IPS DF 6.9 (cell line): ENCODE measurements at places on chromosomes 3 and 15.

DNA sequence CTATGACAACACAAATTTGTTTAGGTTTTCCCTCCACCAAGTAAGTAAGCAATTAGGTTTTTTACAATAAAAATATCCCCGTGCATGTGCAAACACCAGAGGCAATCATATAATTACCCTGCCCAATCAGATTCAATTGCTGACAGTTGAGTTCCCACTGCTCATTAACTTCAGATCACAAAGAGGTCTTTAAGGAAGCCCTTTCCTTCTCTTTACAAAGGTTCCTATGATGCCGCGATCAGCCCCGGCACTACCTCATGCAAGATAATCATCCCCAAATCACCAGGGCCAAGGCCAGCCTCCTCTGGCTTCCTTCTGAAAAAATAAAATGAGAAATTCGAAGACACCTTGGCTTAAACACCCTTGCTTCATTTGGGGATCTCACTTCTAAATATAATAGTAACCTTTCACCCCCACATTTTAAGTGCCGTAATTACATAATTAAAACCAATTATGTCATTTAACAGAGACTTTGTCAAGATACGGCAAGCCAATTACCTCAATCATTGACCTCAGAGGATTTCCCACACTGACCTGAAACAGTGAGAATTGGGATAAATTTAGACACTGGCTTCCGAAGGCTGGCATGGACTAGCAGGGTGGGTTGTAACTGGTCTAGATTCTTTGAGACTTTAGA lies 121.3 kb upstream of the WNT5A start:
- H3K27me3 ChIP-seq = no peaks in the 10 kb centered on the region
- no peaks in the 10 kb centered on the region; the same call in 1 of the 2 replicates for H3K4me1 ChIP-seq
- no peaks in the 10 kb centered on the region for H3K36me3 ChIP-seq
- no peak for DNase-seq
- no peak overlapping the region for H3K4me3 ChIP-seq
- no peak overlapping the region for H3K27ac ChIP-seq

GRCh38 chr3:24521420-24522145 lies 26.9 kb upstream of the THRB start:
- H3K36me3 ChIP-seq = no peaks in the 10 kb centered on the region
- no peak for DNase-seq
- no peak overlapping the region for H3K27ac ChIP-seq
- peaks cover 7% of the 10 kb centered on the region; the same call in 1 of the 2 replicates for H3K4me1 ChIP-seq
- H3K27me3 ChIP-seq = peaks cover 31% of the 10 kb centered on the region
- H3K4me3 ChIP-seq = peak overlapping the region; percentile 47

DNA sequence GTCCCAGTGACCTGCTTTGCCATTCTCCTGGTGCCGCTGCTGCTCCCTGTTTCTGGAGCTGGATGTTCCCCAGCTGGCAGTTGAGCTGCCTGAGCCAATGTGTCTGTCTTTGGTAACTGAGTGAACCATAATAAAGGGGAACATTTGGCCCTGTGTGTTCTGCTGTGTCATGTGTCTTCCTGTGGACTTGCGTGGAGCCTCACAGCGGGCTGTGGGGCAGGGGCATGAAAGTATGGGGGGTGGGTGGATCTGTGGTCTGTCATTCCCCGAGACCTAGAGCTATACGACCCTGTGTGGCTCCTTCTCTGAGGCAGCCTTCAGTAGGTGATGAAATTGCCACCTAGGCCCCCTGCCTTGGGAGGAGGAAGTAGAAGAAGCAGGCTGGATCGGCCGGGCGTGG lies 2.0 kb upstream of the PPCDC start:
- H3K4me1 ChIP-seq = no peaks in the 10 kb centered on the region
- H3K4me3 ChIP-seq = no peak overlapping the region
- no peak for DNase-seq
- H3K27ac ChIP-seq = no peak overlapping the region
- H3K27me3 ChIP-seq = no peaks in the 10 kb centered on the region
- peaks cover 4% of the 10 kb centered on the region; the same call in 1 of the 2 replicates for H3K36me3 ChIP-seq

GRCh38 chr15:82871832-82872484 lies 62.5 kb downstream of the WHAMM start:
- no peak overlapping the region for H3K27ac ChIP-seq
- no peaks in the 10 kb centered on the region for H3K4me1 ChIP-seq
- H3K27me3 ChIP-seq = no peaks in the 10 kb centered on the region
- no peak for DNase-seq
- no peak overlapping the region for H3K4me3 ChIP-seq

DNA sequence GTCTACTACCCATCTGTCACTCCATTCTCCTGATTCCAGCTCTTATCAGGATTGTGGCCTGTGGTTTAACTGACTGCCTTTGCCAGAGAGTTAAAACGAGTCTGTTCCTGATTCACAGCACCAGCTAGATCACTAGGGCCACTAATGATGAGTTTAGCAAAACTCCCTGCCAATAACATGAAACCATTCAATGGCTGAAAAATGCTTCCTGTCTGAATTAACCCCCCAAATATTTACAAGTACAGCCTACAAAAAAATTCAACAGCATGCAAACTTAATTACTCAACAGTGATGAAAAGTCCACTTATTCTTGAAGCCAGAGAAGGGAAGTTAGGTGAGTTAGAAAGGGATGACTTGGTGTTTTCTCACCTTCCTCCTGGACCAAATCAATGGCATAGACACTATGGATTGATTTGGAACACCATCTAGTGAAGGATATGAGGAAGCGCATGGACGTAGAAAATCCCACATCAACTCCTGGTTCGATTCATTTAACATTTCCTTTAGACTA lies 141.4 kb downstream of the TGFBR2 start:
- H3K36me3 ChIP-seq = no peaks in the 10 kb centered on the region
- no peak overlapping the region for H3K4me3 ChIP-seq
- H3K27me3 ChIP-seq = no peaks in the 10 kb centered on the region
- DNase-seq = no peak

DNA sequence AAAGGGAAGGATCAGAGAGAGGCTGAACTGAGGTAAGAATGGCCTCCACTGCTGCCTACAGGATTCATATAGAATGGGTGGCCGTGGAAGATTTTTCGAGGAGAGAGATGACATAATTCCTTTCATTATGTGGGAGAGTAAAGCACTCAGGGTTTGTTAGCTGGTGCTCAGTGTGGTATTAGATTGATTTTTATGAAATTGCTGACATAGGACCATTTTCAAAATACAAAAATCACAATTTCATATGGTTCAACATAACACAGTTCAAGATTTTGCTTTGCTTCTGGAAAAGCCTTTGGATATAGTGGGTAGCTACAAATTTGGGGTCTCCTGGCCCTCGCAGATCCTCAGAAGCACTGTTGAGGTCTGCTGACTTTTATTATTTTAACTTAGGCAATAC lies 95.4 kb downstream of the KCNAB1 start:
- DNase-seq = no peak
- H3K4me3 ChIP-seq = no peak overlapping the region
- no peaks in the 10 kb centered on the region for H3K27me3 ChIP-seq

DNA sequence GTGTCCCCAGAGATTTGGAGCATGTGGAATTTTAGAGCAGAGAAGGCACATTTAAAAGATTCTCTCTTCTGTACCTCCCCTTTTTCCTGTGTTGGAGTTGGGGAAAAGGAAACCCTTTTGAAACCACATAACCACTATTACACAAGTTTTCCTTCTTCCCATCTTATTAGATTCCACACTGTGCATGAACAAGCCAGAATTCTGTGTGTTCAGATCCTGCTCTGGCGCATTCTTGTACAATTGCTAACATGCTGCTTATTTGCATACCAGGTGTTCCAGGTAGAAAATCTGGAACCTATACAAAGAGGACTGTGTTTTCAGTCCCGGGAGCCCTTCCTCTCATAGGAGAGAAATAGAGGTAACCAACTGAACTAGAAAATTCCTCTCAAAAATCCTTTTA lies 2.6 kb upstream of the CIB2 start:
- peaks cover 7% of the 10 kb centered on the region for H3K4me1 ChIP-seq
- H3K27me3 ChIP-seq = no peaks in the 10 kb centered on the region
- DNase-seq = no peak

DNA sequence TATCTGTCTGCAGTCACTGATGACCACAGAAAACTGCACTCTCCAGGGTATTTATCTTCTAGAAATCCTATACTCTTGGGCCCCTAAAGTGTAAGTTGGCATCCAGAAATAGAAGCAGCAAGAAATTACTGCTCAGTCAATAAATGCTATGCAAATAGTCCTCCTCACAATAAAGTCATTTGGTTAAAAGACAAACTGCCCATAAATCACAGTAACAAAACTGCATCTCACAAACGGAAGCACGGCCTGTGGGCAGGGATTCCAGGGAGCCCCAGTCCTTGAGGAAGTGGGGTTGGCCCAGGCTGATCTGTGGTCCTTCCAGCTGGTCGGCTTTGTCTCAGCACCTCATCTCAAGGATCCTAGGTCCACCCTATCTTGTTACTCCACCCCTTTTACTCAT lies 29.7 kb upstream of the SPATA12 start:
- no peak for DNase-seq
- no peak overlapping the region for H3K4me3 ChIP-seq
- no peaks in the 10 kb centered on the region for H3K27me3 ChIP-seq
- no peak overlapping the region for H3K27ac ChIP-seq

GRCh38 chr3:105715372-105715771 lies 153.4 kb downstream of the CBLB start:
- H3K4me3 ChIP-seq = no peak overlapping the region
- H3K27ac ChIP-seq = no peak overlapping the region
- no peak for DNase-seq
- H3K4me1 ChIP-seq = no peaks in the 10 kb centered on the region
- no peaks in the 10 kb centered on the region for H3K27me3 ChIP-seq
- H3K36me3 ChIP-seq = no peaks in the 10 kb centered on the region; the same call in 1 of the 2 replicates
